ENCODE measurements at places on chromosomes 4 and X.

DNA sequence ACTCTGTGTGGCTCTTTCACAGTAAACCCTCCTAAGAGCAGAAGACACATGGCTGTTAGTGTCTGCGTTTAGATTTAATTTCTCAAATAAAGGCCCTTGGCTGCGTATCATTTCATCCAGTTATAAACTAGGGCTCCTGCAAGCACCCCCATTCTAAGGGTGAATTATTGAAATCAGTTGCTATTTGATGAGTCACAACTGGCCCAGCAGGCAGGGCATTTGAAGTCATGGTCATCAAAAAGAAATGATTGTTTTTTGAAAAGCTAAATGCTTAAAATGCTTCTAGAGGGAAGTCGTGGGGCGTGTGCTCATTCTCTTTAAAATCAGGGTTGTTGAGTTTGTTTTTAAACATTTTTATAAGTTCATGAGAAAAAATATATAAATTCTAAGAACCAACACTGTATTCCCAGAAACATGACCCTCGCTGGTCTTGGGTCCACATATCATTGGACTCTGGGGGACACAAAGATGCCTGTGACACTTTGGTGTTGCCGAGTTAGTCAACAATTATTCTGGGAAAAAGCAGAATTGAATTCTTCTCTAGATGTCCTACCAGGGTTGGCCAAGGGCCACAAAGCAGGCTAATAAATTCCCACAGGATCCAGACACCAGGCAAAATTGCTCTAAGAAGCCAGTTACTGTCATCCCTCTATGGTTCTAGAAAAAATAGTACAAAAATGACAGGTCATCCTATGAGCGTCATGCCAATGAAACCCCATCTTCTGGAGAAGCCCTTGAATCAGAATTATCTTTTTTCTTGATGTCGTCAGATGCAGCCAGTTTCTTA is 99.5 kb upstream of the MYOZ2 start:
- no peak for DNase-seq

GRCh38 chr4:81459228-81459627 is 12.5 kb downstream of the RASGEF1B start:
- DNase-seq, result no peak

GRCh38 chr4:36422607-36423006 is 141.2 kb downstream of the DTHD1 start:
- DNase-seq, result no peak

DNA sequence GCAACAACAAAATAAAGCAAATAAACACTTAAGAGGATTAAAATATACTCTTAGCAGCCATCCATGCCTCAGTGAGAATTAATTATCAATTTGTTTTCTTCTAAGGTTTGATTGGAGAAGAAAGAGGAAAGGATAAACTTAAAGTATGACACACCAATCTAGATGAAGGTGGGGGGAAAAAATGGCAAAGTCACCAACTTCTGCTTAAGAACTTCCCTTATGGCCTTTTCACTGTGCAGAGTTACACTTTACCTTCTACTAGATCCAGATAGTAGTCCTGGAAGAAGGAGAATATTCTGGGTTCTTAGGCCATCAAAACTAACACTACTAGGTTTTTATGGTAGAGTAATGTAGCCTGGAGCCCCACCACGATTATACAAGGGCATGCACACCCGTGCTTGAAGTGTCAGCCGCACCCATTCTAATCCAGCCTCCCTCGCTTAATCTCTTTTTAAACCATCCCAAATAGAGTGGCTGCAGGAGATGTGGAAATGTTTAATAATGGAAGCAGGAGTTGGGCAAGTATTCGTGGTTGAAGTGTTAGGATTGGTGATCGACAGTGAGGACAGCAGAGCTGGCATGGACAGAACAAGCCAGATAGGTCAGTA is 14.1 kb downstream of the ENPEP start:
- DNase-seq, result no peak

Data from brain (organoid and tissue), 16 donors.